Fibroblast of skin of right biceps (primary cell): ENCODE measurements at places on chromosomes 16 and 17.

DNA sequence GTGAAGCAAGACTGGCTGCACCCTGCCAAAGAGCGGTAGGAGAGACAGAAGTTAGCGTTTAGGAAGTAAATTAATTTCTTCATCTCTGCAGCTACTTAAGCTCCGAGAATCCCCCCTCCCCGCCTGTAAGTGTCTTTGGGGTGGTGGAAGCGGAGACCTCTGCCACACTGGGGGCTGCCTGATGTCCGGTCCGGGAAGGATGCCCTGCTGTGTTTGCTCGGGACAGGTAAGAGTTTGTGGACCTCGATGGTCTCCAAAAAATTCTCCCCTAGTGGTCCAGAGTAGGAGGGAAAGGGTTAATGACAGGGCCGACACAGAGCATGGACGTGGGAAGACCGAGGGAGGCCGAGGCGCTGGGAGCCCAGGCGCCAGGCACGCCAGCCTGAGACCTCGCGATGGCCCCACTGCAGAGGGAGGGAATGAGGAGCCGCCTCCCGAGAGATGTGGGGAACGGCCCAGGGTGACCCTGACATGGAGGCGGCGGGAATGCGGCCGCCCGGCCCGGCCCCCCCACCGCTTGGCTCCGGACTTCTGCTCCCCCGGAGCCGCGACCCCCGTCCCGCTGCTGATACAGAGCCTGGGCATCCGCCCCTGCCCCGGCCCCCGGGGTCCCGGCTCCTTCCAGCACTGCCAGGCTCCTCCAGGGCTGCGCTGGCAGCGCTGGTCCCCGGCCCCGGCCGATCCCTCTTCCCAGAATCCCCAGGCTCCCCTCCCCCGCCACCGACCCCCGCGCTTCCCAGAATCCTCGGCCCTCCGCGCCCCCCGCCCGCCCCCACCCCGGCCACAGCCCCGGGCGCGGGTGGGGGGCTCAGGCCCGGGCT, 680 bp downstream of the ZNF629 start:
- DNase-seq = peak; percentile 69

GRCh38 chr17:49978501-49978900, 9.5 kb downstream of the DLX4 start:
- no peak for DNase-seq

DNA sequence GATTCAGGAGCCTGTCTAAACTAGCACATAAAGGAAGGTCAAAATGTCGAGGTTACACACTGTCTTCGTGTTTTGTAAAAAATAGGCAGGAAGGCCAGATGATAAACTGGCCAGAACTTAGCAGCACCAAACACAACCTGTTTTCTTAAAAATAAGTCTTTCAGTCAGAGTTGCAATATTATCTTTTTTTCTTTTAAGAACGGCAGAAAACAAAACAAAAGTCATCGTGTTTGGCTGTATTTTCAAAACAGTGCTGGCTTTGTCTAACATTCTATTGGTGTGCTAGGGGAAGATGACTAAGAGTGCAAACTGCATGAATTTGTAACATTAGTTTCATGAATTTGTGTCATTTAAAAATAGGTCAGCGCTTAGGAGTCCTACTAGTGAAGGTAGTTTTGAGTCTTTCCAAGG, 5.3 kb downstream of the MAF start:
- DNase-seq = no peak

GRCh38 chr16:88999457-89000206, 22.6 kb upstream of the CBFA2T3 start:
- DNase-seq = no peak

DNA sequence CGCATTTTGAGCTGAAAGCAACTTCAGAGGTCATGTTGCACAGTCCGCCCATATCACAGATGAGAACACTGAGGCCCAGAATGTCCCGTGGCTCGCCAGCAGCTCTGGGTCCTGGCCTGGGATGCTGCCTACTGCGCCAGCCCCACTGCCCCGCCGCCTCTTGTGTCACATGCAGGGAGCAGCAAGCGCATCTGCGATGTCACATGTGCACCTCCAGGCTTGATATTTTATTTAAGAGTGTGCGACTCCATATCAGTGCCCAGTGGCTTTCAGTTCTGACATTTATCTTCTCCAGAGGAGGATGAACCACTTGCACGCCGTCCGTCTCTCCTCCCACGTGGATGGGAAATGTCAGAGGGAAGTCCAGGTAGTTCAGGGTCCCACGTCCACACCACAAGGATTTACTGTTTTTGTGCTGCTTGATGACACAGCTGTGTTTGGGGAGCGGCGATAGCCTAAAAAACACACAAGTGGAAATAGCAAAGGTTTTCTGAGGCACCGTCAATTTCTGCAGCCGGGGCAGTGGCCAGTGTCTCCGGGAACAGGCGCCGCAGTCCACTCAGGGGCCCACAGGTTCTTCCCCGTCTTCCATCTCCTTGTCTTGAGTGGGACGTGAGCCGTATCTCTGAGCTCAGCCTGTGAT, 7.0 kb upstream of the RBFOX3 start:
- no peak for DNase-seq

DNA sequence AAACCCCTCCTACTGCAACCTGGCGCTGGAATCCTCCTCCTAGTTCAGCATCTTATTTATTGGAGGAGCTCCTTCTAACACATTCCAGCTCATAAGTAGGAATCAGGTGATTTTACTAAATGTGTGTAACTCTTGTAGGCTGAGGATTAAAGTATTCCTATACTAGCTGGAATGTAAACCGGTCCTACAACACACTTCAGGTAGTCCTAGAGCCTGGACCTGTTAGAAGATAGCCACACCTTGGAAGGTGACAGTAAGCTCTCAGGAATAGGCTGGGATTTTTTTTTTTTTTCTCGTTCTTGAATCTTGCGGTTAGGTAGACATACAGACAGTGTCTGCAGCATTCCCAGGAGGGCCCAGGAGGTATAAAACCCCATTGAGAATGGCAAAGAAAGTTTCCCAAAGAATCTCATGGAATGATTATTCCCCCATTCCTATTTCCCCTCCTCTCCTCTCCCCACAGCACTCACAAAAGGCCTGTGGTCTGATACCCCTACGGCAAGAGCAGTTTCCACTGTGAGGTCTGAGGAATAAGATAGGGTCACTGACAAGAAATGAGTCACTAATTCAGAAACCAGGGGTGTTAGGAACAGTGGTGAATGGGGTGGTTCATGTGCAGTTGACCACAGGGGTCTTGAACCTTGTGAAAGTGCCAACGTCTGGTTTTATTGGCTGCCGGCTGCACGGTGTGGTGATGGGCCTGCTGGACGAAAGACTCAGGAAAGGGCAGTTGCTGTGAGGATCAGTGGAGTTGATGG, 267.1 kb downstream of the UTP18 start:
- no peak for DNase-seq

GRCh38 chr17:9331279-9332131, 244.1 kb downstream of the STX8 start:
- no peak for DNase-seq

GRCh38 chr17:82283208-82283749, 9.8 kb upstream of the CSNK1D start:
- DNase-seq = peak; percentile 54

- no peak for DNase-seq
These were observed 39.6 kb downstream of the MAP2K6 start for GRCh38 chr17:69454051-69454450.

- no peak for DNase-seq
These were observed 73.1 kb downstream of the CEP95 start for GRCh38 chr17:64579917-64580316.

DNA sequence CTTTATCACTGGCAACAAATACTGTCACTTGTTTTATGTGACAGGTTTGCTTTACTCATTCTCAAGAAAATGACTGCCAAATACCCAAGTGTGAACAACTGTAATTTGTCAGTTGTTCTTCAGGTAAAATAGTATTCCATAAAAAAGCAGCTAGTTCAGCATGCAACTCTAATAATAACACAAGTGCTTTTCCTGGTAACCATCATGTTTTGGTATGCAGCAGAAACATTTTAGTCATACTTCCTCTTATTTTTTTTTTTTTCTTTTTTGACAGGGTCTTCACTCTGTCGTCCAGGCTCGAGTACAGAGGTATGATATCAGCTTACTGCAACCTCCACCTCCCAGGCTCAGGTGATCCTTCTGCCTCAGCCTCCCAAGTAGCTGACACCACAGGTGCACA, 4.6 kb downstream of the TERF2 start:
- DNase-seq = no peak

- DNase-seq = peak; percentile 41
These were observed 85.9 kb upstream of the TOB1 start for GRCh38 chr17:50952013-50952412.
